ENCODE measurements at places on chromosomes 2 and 18. TPM values are rescaled to one million over a fixed set of nuclear protein-coding genes. Genes with fewer than 3 reads are reported as not detected.

UGT1A4 gene
- not detected for total RNA-seq

CRYBA2 gene
- not detected for total RNA-seq

- ATAC-seq, result no peak
These were observed 31.6 kb upstream of the CDK5R2 start for GRCh38 chr2:218927876-218928275.

GRCh38 chr2:86027922-86028765 is 77.5 kb downstream of the POLR1A start:
- no peak for ATAC-seq

All from gastroesophageal sphincter (tissue), 4 donors.